NCI-H345 (cell line): ENCODE measurements at places on chromosomes 1 and 21.

DNA sequence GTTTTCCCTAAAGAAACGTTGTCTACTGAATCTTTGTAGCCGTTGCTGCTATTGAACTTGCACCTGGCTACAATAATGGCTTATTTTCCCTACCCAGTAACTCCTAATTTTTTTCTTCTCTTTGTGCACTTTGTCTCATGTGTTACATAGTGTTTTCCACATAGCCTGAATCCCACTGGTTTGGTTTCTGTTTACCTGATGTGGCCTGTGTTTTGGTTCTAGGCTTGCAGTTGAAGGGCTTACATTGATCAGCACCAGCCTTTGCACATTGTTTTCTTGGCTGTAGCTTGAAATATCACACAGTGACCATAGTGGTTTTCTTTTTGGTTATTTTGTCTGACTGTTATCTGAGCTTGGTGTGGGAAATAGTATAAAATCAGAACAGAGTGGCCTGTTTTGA is 29.5 kb downstream of the ST3GAL3 start:
- no peak for DNase-seq

DNA sequence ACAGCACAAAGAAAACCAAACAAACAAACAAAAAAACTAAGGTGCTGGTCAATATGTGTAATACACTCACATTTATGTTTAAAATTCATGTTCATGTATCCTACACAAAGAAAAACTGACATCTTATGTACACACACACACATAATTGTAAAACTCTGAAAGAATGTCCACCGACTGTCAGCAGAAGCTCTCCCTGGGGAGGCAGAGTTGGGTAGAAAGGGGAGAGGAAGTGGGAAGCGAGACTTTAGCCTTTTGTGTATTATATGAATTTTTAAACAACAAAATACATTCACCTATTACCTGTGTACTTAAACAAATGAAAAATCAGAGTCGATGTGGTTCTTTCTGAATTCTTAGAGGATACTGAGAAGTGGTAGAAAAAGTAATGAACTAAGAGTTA is 88.3 kb downstream of the ABCA4 start:
- DNase-seq = no peak

GRCh38 chr1:89894210-89895201 is 73.7 kb downstream of the LRRC8D start:
- no peak for DNase-seq

- no peak for DNase-seq
Observed at GRCh38 chr1:92169214-92170005, 48.3 kb upstream of the C1orf146 start.

- DNase-seq = peak; percentile 32
Observed at GRCh38 chr1:90402893-90403849, 313.9 kb downstream of the BARHL2 start.

DNA sequence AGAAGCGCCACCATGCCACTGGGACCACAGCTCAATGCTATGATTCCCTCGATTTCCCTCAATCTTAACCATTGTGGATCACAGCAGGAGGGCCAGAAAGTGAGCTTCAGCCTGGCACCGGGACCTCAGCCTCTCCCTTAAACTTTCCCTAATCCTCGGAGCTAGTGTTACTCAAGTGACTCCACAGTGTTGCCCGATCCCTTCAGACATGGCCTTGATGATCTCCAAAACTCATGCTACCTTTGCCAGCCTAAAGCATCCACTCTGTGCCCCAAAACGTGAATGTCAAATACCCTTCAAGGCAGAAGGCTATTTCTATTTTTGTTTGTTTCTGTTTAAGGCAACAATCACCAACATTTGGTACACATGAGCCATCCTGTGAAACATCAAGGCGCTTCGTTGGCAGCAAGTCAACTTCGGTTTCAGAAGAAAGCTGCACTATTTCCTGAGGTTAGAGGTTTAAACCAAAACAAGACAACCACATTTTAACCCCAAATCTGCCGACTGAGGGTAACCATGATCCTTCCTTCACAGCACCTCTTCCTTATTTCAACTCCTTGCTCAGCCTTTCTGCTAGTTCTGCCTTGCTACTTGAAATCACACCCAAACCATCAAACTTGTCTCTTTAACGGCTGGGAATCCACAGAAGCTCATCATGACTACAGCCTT is 94.4 kb upstream of the KRTAP19-8 start:
- no peak for DNase-seq

DNA sequence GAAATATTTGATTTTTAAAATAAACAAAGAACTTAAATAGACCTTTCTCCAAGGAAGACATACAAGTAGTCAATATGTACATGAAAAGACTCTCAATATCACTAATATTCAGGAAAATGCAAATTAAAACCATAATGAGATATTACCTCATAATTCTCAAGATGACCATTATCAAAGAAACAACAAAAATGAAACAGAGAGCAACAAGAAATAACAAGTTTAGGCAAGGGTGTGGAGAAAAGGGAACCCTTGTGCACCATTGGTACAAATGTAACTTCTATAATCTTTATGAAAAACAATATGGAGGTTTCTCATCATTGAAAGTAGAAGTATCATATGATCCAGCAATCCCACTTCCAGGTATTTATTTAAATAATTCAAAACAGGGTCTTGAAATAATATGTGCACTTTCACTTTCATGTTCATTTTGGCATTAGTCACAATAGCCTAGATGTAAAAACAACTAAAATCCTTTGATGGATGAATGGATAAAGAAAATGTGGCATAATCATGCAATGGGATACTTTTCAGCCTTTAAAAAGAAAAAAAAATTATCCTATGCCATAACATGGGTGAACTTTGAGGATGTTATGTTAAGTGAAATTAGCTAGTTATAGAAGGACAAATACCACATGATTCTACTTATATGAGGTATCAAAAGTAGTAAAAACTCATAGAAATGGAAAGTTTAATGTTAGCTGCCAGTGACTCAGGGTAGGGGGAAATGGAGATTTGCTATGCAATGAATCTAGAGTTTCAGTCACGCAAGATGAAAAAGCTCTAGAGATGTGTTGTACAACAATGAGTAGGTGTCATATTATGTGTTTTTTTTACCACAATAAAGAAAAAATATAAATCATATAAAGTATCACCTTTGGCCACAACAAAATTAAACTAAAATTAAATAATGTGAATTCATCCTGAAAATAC is 114.5 kb upstream of the LYPLAL1 start:
- no peak for DNase-seq

DNA sequence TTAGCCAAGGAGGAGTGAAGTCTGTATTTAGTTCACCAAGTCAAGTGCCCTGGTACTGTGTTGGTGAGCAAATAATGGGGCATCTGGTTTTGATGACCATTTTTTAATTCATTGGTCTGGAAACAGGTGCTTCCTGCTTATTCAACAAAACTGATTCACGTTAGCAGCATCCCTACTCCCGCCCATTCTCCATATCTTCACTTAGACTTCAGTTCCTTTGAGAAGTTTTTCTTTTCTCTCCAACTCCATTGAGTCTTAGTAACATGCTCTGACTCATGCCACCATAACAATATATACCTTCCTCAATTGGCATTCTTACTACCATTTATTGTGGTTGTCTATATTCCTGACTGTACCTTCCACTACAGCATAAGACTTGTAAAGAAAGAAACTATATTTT is 468.9 kb downstream of the DPYD start:
- DNase-seq = no peak

- DNase-seq = no peak
Observed at GRCh38 chr1:211938561-211938997, 96.8 kb downstream of the INTS7 start.

DNA sequence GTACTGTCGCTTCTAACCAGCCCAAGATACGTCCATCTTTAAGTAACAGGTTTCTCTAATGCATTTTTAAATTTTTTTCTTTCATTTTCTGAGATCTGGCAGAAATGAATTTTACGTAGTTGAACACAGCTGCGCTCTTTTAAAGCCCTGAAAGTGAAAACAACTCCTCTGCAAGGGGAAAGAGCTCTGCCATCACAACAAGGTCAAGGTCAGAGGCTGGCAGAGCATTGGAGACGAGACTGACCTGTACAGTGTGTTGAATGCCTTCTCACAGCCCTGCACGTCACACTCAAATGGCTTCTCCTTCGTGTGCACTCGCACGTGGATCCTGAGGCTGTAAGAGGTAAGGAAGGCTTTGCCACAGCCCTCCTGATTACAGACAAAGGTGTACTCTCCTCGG is 19.7 kb downstream of the MTF1 start:
- no peak for DNase-seq

- peak; percentile 8 for DNase-seq
Observed at GRCh38 chr1:161071886-161072371, 2.2 kb upstream of the ARHGAP30 start.

GRCh38 chr1:4268889-4269284 is 368.8 kb upstream of the C1orf174 start:
- no peak for DNase-seq

- DNase-seq = no peak
Observed at GRCh38 chr21:46459356-46460112, 843 bp downstream of the DIP2A start.

- DNase-seq = no peak
Observed at GRCh38 chr1:28811369-28811765, 603 bp upstream of the OPRD1 start.

- no peak for DNase-seq
Observed at GRCh38 chr1:170668209-170669106, 4.5 kb downstream of the PRRX1 start.

GRCh38 chr1:201764579-201764978 is 64.4 kb upstream of the IPO9 start:
- no peak for DNase-seq

- DNase-seq = no peak
Observed at GRCh38 chr1:213127074-213127473, 76.0 kb downstream of the RPS6KC1 start.

DNA sequence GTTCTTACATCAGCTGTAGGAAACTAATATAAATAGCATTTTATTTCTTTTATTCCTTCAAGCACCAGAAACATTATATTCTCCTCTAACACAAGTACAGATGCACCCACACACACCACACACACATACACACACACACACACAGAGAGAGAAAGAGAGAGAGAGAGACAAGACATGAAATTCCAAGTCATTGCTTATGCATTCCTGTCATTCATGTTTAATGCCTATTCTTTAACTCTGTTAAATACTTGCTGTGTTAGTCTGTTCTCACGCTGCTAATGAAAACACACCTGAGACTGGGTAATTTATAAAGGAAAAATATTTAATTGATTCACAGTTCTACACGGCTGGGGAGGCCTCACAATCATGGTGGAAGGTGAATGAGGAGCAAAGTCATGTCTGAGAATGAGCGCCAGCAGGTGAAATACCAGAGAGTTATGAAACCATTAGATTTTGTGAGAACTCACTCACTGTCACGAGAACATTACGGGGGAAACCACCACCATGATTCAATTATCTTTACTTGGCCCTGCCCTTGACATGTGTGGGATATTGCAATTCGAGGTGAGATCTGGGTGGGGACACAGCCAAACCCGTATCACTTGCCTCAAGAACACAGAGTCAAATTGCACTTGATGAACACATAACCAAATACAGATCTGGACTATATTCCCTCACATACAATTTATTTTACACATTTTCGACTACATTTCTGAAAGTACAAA is 1058.1 kb upstream of the TMPRSS15 start:
- no peak for DNase-seq

DNA sequence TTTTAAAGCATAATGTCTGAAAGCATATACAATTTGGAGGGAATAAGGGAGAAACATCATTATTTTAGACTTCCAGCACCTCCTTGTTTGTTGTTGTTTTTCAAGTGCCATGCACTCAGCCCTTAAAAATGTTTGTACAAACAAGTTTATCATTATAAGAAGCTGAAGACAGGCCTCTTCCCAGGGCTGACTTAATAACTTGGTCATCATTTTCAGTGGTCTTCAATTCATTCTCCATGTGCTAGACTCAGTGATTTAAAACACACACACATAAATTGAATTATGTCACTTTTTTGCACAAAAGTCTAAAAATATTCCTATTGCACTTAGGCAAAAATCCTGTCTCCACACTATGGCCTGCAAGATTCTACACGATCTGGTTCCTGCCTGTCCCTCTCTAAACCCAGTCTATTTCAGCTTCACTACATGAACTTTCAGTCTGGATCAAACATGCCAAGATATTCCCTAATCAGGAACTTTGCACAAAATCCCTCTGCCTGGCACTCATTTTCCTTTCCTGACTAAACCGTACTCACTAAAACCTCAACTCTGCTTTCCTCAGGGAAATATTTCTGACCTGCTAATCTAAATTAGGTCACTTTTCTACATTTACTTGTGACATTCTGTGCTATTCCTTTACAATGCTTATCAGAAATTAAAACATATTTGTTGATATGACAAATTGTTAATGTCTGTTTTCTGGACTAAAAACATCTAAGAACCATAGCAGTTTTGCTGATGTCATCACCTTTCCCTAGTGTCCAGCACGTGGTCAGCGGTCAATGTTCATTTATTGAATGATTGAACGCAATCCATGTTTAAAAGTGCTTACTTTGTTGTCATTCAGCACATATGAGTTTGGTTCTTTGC is 14.8 kb upstream of the GBP5 start:
- no peak for DNase-seq

GRCh38 chr1:82377201-82377884 is 576.6 kb downstream of the ADGRL2 start:
- no peak for DNase-seq

GRCh38 chr1:176205332-176205914 is 1.7 kb downstream of the COP1 start:
- no peak for DNase-seq

DNA sequence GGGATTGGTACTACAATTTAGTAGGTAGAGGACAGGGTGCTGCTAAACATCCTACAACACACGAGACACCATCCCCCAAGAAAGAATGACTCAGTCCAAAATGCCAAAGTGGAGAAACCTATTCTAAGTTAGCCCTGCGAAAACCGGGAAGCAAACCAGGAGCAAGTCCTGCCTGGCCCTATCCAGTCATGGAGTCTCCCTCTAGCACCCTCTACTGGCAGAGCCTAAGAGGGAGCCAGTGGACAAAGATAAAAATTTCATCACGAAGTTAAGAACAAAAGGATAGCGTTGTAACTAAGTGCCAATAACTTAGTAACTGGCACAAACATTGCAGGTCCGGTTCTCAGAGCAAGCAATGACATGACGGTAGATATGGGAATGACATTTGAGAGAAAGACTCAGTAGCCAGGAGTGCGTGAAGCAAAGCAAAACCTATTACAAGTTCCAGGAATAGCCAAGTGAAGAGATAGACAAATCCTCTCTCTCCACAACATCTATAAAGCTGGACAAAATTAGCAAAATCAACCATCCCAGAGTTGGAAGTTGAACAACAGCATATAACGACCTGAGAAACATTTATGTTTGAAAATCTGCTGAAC is 383.5 kb downstream of the OMA1 start:
- peak; percentile 65 for DNase-seq

GRCh38 chr21:25115021-25115420 is 492.3 kb downstream of the MRPL39 start:
- DNase-seq = no peak

- no peak for DNase-seq
Observed at GRCh38 chr1:109895720-109896504, 14.7 kb upstream of the CSF1 start.
